ENCODE measurements at places on chromosomes 12 and 14. TPM values are rescaled to one million over a fixed set of nuclear protein-coding genes. Genes with fewer than 3 reads are reported as not detected.

DNA sequence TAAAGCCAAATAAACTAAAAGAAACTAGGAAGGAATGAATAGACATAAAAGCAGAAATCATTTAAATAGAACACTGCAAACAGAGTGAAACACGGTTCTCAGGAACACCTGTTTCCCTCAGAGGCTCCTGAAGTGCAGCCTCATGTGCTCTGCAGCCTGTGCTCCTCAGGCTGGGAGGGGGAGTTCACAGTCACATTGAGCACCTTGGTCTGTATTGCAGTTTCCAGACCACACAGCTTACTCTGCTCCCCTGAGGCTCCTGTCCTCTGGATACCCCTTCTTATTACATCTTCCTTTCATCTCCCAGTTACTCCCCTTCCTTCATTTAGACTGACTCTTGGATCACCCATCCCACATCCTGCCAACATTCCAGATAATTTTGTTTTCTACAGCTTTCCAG, 49.7 kb upstream of the DCD start:
- no peak for DNase-seq

GRCh38 chr12:64701283-64701682, 57.9 kb downstream of the GNS start:
- DNase-seq = no peak

- peak; percentile 13 for DNase-seq
Measured at GRCh38 chr14:69014829-69015259, 35.7 kb upstream of the ACTN1 start.

DNA sequence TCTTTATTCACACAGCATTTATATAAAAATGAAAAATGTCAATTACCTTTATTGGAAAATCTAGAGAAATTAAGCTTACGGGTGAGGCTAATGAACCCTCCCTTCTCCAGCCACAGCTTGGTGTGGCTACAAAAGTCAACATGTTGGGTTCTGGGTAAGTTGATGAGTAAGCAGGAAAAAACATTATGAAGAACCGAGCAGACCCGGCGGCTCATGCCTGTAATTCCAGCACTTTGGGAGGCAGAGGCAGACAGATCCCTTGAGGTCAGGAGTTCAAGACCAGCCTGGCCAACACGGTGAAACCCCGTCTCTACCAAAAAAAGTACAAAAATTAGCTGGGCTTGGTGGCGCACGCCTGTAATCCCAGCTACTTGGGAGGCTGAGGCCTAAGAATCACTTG, 10.9 kb downstream of the NAA25 start:
- DNase-seq = no peak

Gene CLEC4C
- total RNA-seq = not detected

Gene TOMM20L
- total RNA-seq = not detected

Gene KIF26A
- not detected for total RNA-seq
